ENCODE measurements at places on chromosomes 16 and 17.

GRCh38 chr16:70250748-70251628, 752 bp downstream of the EXOSC6 start:
- H3K36me3 ChIP-seq: no peaks in the 10 kb centered on the region
- H3K27ac ChIP-seq: peak overlapping the region; percentile 84
- H3K4me3 ChIP-seq: peak overlapping the region; percentile 63
- DNase-seq: no peak

- no peak overlapping the region for H3K4me3 ChIP-seq
- H3K27me3 ChIP-seq: peaks cover 14% of the 10 kb centered on the region
- H3K27ac ChIP-seq: no peak overlapping the region
- DNase-seq: no peak
- no peaks in the 10 kb centered on the region for H3K4me1 ChIP-seq
- no peaks in the 10 kb centered on the region for H3K36me3 ChIP-seq
Measured at GRCh38 chr16:89060207-89060794, 33.4 kb upstream of the ACSF3 start.

- no peak overlapping the region for H3K27ac ChIP-seq
- no peak for DNase-seq
- no peaks in the 10 kb centered on the region for H3K4me1 ChIP-seq
- H3K36me3 ChIP-seq: no peaks in the 10 kb centered on the region
- no peak overlapping the region for H3K4me3 ChIP-seq
Measured at GRCh38 chr16:27449434-27450195, 47.6 kb downstream of the IL21R start.

DNA sequence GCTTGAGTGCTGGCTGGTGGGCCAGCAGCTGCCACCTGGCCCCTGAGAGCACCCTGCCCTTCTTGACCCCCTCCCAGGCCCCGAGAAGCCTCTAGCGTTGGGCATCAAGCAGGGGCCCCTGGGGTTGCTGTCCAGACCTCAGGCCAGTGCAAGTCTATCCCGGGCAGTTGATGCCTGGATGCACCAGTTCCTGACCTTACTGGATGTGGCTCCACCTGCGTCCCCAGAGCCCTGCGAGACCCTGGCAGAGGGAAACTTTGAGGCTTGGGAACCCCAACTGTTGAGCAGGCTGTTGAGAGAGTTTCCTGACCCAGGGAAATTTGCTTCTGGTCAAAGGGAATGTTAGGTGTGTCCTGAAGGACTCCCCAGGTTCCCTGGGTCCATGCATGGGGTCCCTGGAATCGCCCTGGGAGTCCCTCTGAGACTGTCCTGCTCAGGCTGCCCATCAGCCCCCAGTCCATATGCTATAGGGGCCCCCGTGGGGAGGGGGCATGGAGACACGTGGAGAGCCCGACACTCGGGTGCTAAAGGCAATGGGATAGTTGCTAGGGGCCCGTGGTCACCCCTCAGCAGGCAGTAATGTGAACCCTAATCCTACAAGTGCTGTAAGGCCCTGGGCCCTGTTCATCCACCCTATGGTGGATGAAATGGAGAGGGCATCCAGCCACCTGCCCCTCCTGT, 46.4 kb downstream of the RAB11FIP4 start:
- no peaks in the 10 kb centered on the region for H3K4me1 ChIP-seq
- no peaks in the 10 kb centered on the region for H3K36me3 ChIP-seq
- no peak overlapping the region for H3K4me3 ChIP-seq
- H3K27ac ChIP-seq: no peak overlapping the region
- DNase-seq: no peak
- H3K27me3 ChIP-seq: peaks cover 2% of the 10 kb centered on the region

DNA sequence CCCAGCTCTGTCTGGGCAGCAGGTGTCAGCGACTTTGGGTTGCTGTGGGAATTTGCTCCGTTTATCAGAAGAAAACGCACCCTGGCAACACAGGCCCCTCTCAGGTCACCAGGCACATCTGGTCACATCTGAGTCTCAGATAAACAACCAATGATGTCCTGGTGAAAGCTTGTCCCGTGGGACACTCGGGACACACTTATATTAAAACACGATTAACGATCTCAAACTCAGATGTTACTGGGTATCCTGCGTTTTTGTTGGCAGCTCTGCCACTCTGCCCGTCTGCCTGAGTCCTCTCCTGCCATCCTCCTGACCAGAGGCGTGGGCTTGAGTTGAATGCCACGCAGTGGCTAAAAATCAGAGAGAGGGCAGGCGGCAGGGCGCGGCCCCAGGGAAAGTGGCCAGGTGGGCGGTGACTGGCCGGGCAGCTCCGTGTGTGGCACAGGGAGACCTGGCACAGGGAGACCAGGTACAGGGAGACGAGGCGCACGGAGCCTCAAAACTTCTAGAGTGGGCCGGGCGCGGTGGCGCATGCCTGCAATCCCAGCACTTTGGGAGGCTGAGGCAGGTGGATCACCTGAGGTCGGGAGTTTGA, 2.1 kb downstream of the SECTM1 start:
- DNase-seq: no peak
- no peaks in the 10 kb centered on the region for H3K4me1 ChIP-seq
- peaks cover 23% of the 10 kb centered on the region for H3K27me3 ChIP-seq
- no peak overlapping the region for H3K4me3 ChIP-seq

DNA sequence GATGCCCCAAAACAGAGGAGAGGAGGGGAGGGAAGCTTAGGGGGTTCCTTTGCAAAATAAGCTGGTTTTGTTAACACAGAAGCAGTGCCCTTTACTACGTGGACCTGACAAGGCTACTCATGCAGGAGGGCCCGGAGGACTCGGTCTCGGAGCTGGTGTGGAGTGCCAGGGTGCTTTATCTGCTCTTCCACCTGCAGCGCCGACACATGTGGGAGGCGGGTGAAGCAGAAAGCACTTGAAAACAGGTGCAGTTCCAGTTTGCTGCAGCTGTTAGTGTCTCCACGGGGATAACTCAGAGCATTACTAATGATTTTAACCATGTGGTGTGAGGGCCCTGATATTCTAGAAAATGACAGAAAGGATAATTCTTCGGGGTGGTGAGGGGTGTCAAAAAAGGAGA, 35.0 kb upstream of the MNT start:
- H3K4me1 ChIP-seq: no peaks in the 10 kb centered on the region
- no peak overlapping the region for H3K4me3 ChIP-seq
- no peak overlapping the region for H3K27ac ChIP-seq
- no peak for DNase-seq

DNA sequence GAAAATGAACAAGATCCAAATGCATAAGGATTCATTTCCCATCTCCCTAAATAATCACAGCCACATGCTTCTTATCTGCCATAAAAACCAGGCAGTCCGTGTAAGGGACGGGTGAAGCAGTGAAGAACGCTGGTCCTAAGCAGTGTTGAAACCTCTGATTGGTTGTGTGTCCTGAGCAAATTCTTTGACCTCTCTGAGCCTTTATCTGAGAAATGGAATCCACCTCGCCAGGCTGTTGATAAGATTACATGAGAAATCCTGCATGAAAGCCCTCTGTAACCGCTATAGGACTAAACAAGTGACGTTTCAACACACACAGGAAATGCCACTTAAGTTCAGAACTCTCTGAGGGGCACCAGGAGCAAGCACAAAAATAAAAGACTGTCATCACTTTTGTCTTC, 26.8 kb downstream of the GAS7 start:
- DNase-seq: no peak
- H3K4me1 ChIP-seq: no peaks in the 10 kb centered on the region
- H3K4me3 ChIP-seq: no peak overlapping the region
- no peaks in the 10 kb centered on the region for H3K27me3 ChIP-seq
- no peaks in the 10 kb centered on the region for H3K36me3 ChIP-seq

- no peak overlapping the region for H3K4me3 ChIP-seq
- no peaks in the 10 kb centered on the region for H3K27me3 ChIP-seq
- H3K4me1 ChIP-seq: peaks cover 22% of the 10 kb centered on the region
- no peak overlapping the region for H3K27ac ChIP-seq
- DNase-seq: no peak
Measured at GRCh38 chr17:68238164-68238870, 9.5 kb upstream of the AMZ2 start.

DNA sequence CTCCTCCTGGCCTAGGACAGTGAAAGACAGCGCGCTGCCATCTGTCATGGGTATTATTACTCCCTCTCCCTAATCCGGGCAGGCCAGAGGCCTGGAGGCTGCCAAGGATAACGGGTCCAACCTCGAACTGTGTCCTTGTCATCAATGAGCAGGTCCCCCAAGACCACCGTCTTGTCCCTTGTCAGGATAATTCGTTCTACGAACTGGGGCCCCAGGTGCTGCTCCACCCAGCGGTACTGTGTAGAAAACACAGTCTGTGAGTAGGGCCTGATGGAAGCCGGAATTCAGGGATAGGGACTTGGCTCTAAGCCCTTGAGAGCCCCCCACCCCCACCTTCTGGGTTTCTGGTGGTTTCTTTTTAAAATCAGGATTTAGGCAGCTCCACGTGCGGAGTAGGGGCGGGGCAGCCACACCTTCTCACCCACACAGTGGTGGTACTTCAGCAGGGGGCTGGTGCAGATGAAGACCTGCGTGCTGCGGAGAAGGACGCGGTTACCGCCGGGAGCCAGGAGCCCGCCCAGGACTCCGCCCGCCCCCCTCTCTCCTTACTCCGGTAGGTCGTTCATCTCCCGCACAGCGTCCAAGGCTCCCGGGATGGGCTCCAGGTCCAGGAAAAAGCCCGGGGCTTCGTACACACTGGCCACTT, 787 bp downstream of the NT5C start:
- no peaks in the 10 kb centered on the region for H3K27me3 ChIP-seq
- H3K4me1 ChIP-seq: peaks cover 12% of the 10 kb centered on the region
- DNase-seq: no peak
- H3K36me3 ChIP-seq: no peaks in the 10 kb centered on the region
- peak overlapping the region; percentile 88 for H3K27ac ChIP-seq

DNA sequence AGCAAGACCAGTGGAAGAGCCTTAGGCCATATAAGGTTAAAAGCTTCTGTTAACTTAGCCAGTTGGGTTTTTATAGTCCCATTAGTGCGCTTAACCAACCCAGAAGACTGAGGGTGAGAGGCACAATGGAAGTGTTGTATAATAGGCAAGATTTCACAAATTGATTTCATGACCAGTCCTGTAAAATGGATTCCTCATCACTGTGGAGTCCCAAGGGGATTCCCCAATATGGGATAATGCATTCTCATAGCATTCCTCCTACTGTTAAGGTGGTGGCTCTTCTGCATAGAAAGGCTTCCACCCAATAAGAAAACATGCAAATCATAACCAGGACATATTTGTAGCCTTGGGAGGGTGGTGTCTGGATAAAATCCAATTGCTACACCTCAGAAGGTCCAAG, 22.1 kb upstream of the B4GALNT2 start:
- peaks cover 5% of the 10 kb centered on the region for H3K27me3 ChIP-seq
- no peak overlapping the region for H3K4me3 ChIP-seq
- no peaks in the 10 kb centered on the region for H3K36me3 ChIP-seq
- DNase-seq: no peak
- no peaks in the 10 kb centered on the region for H3K4me1 ChIP-seq
